EH (cell line): ENCODE measurements at places on chromosomes 6 and 20.

DNA sequence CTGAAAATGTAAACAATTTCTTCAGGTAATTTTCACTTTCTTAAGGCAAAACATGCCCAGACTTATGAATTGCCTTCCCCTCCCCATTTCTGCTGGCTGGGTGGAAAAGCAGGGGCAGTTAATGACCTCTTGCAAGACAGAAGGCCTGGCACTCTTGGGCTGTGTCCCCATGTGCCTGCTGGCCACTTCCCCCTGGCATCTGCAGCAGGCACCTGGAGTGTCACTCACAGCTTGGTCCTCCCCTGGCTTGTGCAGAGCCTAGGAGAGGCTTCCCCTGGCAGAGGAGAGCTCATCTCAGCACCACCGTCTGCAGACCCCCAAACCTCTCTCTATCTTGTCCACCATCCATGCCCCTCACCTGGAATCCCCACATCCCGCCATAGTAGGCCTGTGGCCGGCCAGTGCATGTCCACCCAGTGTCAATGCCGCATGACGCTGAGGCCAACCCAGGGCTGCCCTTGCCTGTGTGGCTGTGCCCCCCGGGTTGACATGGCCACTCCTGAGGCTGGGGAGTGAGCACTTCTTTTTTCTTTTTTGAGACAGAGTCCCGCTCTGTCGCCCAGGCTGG is 83.5 kb upstream of the SLC22A23 start:
- no peak for DNase-seq

GRCh38 chr20:59157961-59158541 is 5.6 kb upstream of the ZNF831 start:
- no peak for DNase-seq

- DNase-seq = no peak
Measured at GRCh38 chr20:31915491-31916280, 36.2 kb downstream of the PDRG1 start.

DNA sequence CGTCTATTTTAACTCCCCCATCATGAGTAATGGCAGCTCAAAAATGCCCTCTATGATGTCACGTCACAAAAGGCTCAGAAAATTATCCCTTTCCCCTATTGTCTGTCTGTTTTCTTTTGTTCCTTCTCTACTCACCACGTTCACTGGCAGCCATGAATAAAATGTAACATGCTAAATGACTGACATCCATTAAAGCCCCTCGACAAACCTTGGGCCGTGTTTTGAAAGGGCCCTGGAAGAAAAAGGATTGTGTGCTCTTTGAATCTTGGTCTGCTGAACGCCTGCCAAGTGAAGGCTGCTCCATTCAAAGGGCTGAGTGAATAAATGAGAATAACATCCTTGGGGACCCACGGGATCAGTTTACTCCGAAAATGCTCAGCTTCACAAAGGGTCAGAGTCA is 118.7 kb downstream of the RPS12 start:
- no peak for DNase-seq

DNA sequence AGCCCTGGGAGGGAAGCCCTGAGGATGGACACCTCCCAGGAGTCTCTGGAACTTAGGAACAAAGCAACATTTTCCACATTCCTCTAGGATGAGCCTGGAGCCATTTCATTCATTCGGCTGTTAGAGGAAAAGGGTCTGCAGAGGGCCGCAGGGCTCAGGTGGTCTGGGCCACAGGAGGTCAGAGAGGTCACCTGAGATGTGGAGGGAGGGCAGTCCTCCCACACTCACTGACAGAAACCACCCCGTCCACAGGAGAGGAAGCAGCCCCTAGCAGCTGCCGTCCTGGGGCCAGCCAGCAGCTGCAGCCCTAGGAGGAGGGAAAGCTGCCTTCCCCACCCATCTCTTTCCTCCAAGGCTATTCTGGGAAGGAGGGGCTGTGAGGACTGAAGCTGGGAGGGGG is 207.0 kb downstream of the CDC5L start:
- DNase-seq = no peak

DNA sequence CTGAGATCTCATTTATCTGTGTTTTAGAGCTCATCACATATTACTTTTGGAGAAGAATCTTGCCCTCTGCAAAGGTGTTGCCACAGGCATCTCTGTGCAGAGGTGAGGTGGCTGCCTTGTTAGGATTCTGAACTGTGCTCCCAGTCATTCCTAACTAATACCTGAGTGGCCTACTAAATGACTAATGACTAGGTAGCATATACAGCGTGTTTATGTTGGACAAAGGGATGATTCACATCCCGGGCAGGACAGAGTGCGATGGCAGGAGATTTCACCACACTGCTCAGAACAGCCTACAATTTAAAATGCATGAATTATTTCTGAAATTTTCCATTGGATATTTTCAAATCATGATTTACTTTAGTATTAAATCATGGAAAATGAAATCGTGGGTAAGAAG is 23.1 kb upstream of the CGA start:
- no peak for DNase-seq

GRCh38 chr6:42761287-42762067 is 15.6 kb upstream of the TBCC start:
- no peak for DNase-seq

DNA sequence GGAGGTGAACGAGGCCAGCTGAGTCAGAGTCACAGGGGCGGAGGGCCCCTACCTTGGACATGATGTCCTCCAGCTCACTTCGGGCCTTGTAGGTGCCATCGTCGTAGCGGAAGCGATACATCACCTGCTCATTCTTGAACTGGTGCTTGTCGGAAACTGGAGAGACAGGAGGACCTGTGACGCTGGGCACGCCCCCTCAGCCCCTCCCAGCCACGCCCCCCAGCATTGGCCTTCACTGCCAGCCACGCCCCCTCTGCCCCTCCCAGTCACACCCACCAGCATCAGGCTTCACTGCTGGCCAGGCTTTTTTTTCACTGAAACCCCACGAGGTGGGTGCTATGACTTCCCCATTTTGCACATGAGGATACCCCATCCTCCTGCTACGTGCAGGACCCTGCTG is 148.2 kb downstream of the PREX1 start:
- DNase-seq = no peak

DNA sequence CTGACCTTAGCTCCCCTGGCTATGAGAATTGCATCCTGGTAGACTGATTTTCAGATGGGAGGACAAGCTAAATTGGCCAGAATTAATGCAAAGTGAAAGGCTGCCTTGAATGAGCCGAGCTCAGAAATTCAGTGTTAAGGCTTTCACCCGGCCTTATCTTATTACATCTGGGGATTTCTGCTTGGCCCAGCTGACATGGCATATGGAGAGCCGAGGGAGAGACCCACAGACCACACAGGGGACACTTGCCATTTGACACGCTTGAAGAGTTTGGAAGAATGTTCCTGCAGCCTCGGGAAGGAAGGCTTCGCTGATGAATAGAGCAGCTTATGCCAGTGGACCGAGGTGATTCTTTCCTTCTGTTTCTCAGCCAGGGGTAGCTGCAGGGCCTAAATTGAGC is 9.0 kb downstream of the MOCS3 start:
- no peak for DNase-seq

GRCh38 chr6:117547688-117548621 is 54.4 kb downstream of the GOPC start:
- DNase-seq = peak; percentile 70

DNA sequence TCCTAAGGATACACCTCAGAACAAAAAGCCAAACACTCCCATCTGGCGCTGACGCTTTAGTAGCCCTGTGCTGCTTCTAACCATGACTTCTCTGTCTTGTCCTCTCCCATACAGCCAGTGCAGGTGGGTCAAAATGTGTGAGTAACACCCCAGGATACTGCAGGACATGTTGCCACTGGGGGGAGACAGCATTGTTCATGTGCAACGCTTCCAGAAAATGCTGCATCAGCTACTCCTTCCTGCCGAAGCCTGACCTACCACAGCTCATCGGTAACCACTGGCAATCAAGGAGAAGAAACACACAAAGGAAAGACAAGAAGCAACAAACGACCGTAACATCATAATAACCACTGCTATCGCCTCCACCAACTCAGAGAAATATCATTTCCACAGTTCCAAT is 1.4 kb downstream of the DEFB132 start:
- peak; percentile 41 for DNase-seq
